Subcutaneous adipose tissue (tissue), 4 donors: ENCODE measurements at places on chromosomes 1 and 21. TPM values are rescaled to one million over a fixed set of nuclear protein-coding genes. Genes with fewer than 3 reads are reported as not detected.

The RBP7 gene
- 312 TPM for total RNA-seq

The PROK1 gene
- not detected for total RNA-seq

The C8A gene
- not detected for total RNA-seq

The FRRS1 gene
- total RNA-seq = 31.4 TPM

The PDPN gene
- total RNA-seq = 6.8 TPM

The RGS5 gene
- 27.4 TPM for total RNA-seq

The MYBPH gene
- total RNA-seq = not detected

The KCNJ9 gene
- not detected for total RNA-seq

The LCE1F gene
- not detected for total RNA-seq

The LPAR3 gene
- total RNA-seq = 1.0 TPM

The IL19 gene
- total RNA-seq = not detected

The CFAP74 gene
- total RNA-seq = 0.16 TPM
